ENCODE measurements at places on chromosomes 12 and 14.

- DNase-seq = peak; percentile 54
Observed at GRCh38 chr12:51821440-51822260, 26.9 kb downstream of the FIGNL2 start.

DNA sequence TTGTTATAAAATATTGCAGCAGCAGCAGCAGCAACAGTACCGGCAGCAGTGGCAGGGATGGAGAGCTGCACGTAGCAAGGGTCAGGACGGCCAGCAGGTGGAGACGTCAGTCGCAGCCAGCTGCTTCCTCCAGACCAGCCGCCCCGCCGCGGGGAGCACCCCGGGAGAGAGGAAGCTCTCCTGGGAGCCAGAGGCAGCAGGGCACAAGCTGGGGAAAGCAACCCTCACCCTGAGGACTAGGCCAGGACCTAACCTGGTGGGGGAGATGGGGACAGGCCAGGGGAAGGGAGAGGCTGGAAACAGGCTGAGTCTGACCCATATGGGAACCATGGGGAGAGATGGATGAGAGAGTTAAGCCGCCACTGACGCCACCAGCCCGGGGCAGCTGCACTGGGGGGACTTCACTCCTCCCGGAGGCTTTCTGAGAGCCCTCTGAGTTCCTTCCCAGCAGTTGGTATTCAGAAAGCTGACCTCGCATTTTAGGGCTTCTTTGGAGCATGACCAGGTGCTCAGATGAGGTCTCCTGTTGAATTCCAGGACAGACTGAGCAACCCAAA, 56.3 kb downstream of the SPTB start:
- peak; percentile 80 for DNase-seq

DNA sequence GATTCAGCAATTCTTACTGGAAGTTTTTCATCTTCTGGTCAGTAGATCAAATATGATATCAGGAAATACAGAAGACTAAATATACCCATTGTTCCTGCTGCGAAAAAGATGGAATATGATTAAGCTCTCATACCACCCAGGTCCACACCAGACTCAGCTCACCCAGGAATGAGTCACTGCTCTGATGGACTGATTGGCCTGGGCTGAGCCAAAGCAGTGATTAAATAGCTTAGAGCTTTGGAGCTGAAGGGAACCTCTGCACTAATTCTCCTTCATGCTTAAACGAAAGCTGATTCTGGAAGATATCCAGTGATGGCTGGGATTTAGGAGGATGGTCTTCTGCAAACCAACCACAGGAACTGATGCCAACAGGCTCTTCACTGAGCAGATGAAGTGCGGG, 62.0 kb upstream of the SYT1 start:
- no peak for DNase-seq

GRCh38 chr12:113114447-113115178, 20.9 kb downstream of the RASAL1 start:
- DNase-seq = no peak

GRCh38 chr12:26971963-26972362, 33.7 kb downstream of the FGFR1OP2 start:
- peak; percentile 50 for DNase-seq

- DNase-seq = no peak
Observed at GRCh38 chr14:28375295-28375694, 391.3 kb upstream of the FOXG1 start.

DNA sequence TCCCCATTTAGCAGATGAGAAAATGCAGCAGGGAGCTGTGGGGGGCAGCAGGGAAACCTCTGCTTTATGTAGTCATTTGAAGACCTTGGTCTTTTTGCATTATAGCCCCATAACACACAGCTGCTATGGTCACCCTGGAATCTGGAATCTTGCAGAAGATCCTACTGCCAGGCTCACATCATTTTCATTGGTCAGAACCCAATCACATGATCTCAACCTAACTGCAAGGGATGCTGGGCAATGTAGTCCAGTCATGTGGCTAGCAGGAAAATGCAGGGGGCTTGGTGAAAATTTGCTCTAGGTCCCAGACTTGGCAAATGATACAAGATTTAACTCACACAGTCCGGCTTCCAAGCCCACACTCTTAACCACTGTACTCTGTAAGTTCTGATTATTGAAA, 1028.7 kb downstream of the AACS start:
- no peak for DNase-seq

GRCh38 chr14:94117856-94118255, 7.3 kb downstream of the IFI27 start:
- DNase-seq = no peak

GRCh38 chr12:1419849-1420371, 174.5 kb downstream of the FBXL14 start:
- DNase-seq = no peak

- DNase-seq = no peak
Observed at GRCh38 chr12:25981597-25981996, 23.1 kb downstream of the RASSF8 start.

DNA sequence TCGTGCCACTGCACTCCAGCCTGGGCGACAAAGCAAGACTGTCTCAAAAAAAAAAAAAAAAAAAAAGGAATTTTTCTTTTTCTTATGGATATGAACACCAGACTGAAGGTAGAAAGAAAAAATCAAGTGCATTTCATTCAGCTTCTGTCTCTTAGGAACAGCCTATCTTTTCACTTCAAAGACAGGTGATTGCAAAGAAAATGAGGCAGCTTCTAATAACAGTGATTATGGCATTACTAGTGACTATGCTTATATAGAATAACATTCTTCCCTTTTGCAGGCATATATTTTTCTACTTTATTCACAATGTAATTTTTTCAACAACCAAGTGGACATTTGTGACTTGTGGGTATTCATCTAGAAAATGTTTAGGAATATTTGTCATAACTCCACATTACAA, 295.5 kb upstream of the ATXN7L3B start:
- no peak for DNase-seq

All from CD4-positive, alpha-beta T cell treated with Interleukin-6 for 4 hours (primary cell).